ENCODE measurements at places on chromosomes 6 and 20.

- peak; percentile 64 for DNase-seq
Measured at GRCh38 chr6:144582939-144583613, 297.9 kb downstream of the UTRN start.

DNA sequence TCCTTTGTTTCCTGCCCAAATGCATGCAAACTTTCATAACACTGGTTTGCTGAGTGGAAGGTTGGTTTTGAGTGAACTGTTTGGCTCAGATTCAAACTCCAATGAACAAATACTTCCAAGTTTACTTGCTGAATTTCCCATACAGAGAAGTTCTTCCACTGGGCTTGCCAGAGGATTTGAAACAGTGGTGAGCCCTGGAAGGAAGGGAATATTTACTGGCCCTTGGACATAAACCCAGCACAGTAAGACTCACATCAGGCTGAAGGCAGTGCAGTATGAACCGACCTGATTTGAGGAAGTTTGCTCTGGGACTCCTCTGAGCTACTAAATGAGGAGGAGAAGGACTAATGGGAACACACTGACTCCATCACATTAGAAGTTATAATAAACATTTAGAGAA, 3.8 kb downstream of the TRAF3IP2 start:
- peak; percentile 88 for DNase-seq

- no peak for DNase-seq
Measured at GRCh38 chr20:8449123-8449522, 317.1 kb downstream of the PLCB1 start.

GRCh38 chr6:109523478-109523877, 40.5 kb upstream of the ZBTB24 start:
- DNase-seq: no peak

DNA sequence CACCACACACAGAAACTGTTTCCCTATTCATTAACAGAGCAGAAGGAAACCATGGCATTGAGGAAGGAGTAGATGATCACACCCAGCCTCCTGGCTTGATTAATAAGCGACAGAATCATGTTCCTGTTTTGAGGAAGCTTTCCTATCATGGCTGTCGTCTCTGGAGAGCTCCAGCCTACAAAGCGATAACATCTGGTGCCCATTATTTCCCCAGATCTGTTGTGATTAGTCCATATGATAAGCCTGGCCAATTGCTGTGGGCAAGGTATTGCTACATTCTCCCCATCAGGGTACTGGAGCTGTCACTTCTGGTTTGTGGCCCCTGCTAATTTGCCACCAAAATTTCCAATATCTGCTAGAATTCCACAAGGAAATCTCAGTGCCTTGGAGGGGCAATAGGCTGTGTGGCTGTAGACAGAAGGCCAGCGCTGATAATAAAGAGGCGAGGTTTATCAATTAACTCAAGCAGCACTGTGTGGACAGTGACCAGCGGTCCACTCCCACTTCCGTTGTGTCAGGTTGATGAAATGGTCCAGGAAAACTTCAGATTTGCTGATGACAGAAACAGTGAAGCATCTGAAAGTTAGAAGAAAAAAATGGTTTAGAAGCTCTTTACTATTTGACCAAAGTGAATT, 66.4 kb downstream of the OLIG3 start:
- no peak for DNase-seq

GRCh38 chr20:25084626-25085187, 2.8 kb upstream of the VSX1 start:
- no peak for DNase-seq

- DNase-seq: no peak
Measured at GRCh38 chr20:58349570-58349969, 39.5 kb upstream of the VAPB start.

- no peak for DNase-seq
Measured at GRCh38 chr6:90135667-90136066, 161.0 kb downstream of the BACH2 start.

- no peak for DNase-seq
Measured at GRCh38 chr6:28413681-28414080, 14.1 kb upstream of the ZSCAN12 start.

DNA sequence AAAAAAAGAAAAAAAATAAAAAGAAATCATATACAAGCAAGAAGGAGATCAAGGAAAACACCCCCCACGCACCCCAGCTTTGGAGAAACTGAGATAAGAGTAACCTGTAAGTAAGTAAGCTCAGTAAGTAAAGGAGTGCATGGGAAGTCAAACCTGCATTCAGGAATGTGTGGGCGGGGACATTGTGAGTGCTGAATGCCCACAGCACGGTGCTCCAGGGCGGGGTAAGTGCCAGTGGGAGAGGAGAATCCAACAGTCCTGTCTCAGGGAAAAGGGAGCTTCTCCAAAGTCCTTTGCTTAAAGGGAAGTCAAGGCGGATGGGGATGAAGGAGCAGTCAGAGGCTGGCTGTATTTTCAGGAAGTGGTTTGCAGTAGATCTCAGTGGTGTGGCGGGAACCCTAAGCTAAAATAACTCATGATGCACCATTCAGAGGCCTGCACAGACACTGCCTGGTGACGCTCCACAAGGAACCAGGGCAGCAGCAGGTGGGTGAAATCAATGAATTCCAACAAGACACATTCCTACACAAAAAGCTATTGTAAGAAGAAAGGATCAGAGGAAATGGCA, 368.0 kb downstream of the QKI start:
- no peak for DNase-seq
